ENCODE measurements at places on chromosomes 5 and 9. TPM values are rescaled to one million over a fixed set of nuclear protein-coding genes. Genes with fewer than 3 reads are reported as not detected.

GRCh38 chr5:135243556-135244285 is 155.3 kb downstream of the MACROH2A1 start:
- H3K36me3 ChIP-seq = no peaks in the 10 kb centered on the region
- peaks cover 52% of the 10 kb centered on the region for H3K4me1 ChIP-seq
- DNase-seq = no peak
- H3K27me3 ChIP-seq = no peaks in the 10 kb centered on the region

TXNDC8 gene
- not detected for total RNA-seq

GRCh38 chr5:108730617-108731340 is 16.9 kb upstream of the FER start:
- H3K4me1 ChIP-seq = peaks cover 28% of the 10 kb centered on the region
- DNase-seq = no peak
- no peak overlapping the region for H3K27ac ChIP-seq
- H3K4me3 ChIP-seq = no peak overlapping the region
- H3K27me3 ChIP-seq = no peaks in the 10 kb centered on the region

DNA sequence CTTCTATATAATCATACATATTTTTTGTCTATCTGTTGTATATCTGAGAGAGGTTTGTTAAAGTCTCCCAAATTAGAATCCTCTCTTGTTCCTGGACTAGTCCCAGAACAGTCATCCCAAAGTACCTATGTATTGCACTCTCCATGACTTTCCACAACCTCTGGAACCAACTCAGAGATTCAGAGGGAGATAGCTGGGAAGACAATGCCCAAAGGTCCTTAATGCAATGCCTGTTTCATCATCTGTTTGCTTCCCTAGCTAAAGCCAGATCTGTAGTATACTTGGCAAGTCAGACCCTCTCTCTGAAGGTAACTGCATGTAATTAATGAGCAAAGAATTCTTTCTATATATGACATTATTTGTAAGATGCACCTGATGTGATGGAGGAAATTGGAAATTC is 89.4 kb downstream of the ZNF474 start:
- H3K4me3 ChIP-seq = no peak overlapping the region
- H3K27ac ChIP-seq = no peak overlapping the region
- no peaks in the 10 kb centered on the region for H3K36me3 ChIP-seq
- H3K27me3 ChIP-seq = no peaks in the 10 kb centered on the region

GRCh38 chr5:43485406-43485805 is 1.7 kb upstream of the TMEM267 start:
- peaks cover 13% of the 10 kb centered on the region for H3K4me1 ChIP-seq
- DNase-seq = peak; percentile 27
- peak overlapping the region; percentile 95 for H3K27ac ChIP-seq
- H3K4me3 ChIP-seq = no peak overlapping the region

TRAPPC13 gene
- total RNA-seq = 19.5 TPM

IRX1 gene
- total RNA-seq = 25.9 TPM

ZNF189 gene
- 10.2 TPM for total RNA-seq

DNA sequence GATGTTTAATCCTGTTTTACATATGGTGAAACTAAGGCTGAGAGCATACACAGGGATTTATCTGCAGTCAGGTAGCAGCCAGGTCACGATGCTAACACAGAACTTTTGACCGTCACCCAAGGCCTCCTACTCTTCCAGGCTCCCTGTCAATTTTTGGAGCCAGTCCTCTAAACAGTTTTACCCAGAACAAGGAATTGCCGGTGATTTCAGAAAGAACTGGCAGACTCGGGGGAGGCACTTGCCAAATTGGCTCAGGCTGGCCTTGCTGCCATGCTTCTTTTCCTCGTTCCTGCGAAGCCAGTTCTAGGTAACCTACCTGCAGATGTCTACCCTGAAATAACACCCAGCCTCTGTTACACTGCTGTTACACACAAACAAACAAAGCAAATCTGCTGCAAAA is 21.2 kb downstream of the GRIA1 start:
- H3K27ac ChIP-seq = no peak overlapping the region
- peaks cover 7% of the 10 kb centered on the region for H3K4me1 ChIP-seq
- no peaks in the 10 kb centered on the region for H3K27me3 ChIP-seq
- no peak overlapping the region for H3K4me3 ChIP-seq

- no peak for DNase-seq
Observed at GRCh38 chr9:515665-516064, 301.0 kb downstream of the DOCK8 start.

DNA sequence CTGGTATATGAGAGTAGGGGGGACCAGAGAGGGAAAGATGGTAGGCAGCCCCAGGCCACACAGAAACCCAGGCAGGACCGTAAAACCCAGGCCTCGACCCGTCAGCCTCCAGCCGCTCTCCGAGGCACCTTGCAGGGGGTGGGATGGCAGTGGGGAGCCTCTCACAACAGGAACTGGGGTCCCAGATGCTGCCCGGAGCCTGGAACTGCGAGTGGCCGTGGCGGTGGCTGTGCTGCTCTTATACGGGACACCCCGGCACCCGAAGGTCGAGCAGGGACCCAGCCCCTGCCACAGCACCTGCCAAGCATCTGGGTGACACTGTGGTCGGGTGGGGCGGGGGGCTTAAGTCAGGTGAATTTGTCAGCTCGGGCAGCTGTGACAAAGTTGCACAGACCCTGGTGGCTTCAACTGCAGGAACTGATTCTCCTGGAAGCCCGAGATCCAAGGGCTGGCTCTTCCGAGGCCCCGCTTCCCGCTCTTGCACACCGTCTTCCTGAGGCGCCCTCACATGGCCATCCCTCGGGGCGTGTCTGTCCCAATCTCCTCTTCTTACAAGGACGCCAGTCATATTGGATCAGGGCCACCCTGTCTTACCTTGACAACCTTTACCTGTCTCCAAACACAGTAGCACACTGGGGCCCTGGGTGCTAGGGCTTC is 47.6 kb upstream of the EGFL7 start:
- no peak for DNase-seq
- H3K4me3 ChIP-seq = no peak overlapping the region
- no peaks in the 10 kb centered on the region for H3K36me3 ChIP-seq
- no peak overlapping the region for H3K27ac ChIP-seq
- no peaks in the 10 kb centered on the region for H3K4me1 ChIP-seq

DNA sequence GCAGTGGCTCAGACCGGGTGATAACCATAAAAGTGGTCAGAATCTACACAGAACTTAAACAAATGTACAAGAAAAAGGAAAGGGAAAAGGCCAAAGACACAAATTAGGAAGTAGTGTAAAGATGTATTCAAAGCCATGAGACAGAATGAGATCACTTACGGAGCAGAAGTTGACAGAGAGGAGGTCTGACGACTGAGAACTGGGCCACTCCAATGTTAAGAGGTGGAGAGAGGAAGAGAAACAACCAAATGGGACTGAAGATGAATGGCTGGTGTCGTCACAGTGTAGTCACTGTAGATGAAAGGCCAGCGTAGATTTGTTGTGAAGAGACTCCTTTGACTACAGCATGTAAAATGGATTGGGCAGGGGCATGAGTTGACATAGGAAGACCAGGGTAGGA is 114.4 kb downstream of the DROSHA start:
- peaks cover 22% of the 10 kb centered on the region for H3K36me3 ChIP-seq
- no peaks in the 10 kb centered on the region for H3K27me3 ChIP-seq
- H3K4me3 ChIP-seq = no peak overlapping the region
- H3K27ac ChIP-seq = no peak overlapping the region
- H3K4me1 ChIP-seq = peaks cover 20% of the 10 kb centered on the region

GRCh38 chr5:84634256-84634655 is 249.6 kb upstream of the EDIL3 start:
- no peak for DNase-seq
- H3K27ac ChIP-seq = no peak overlapping the region
- no peaks in the 10 kb centered on the region for H3K27me3 ChIP-seq
- H3K36me3 ChIP-seq = no peaks in the 10 kb centered on the region
- no peaks in the 10 kb centered on the region for H3K4me1 ChIP-seq

FXN gene
- total RNA-seq = 5.6 TPM

GRCh38 chr9:135644631-135645218 is 5.4 kb upstream of the GLT6D1 start:
- H3K27me3 ChIP-seq = no peaks in the 10 kb centered on the region
- H3K4me1 ChIP-seq = no peaks in the 10 kb centered on the region
- no peak for DNase-seq
- H3K27ac ChIP-seq = no peak overlapping the region
- H3K36me3 ChIP-seq = no peaks in the 10 kb centered on the region

DNA sequence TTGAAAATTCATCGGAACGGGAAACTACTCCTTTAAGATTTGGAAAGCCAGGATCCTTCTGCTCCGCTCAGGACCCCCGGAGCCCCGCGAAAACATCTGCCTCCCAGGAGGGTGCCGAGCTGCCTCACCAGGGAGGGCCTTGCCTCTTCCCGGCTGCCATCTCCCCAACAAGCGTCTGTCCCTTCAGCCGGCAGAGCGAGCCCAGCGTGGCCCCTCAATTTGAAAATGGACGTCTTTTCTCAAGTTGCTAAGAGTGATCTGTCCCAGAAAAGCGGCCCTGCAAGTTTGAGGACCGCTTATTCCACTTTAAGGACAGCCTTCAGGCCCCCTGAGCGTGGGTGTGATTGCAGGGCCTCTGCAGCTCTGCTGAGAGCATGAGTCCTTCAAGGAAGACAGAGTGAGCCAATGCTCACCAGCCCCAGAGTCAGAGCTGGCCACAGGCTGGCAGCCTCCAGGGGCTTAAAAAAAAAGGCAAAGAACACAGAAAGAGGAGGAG is 101.3 kb downstream of the PHF2 start:
- H3K36me3 ChIP-seq = no peaks in the 10 kb centered on the region
- no peak overlapping the region for H3K4me3 ChIP-seq
- H3K27ac ChIP-seq = no peak overlapping the region
- no peaks in the 10 kb centered on the region for H3K4me1 ChIP-seq
- no peaks in the 10 kb centered on the region for H3K27me3 ChIP-seq

GRCh38 chr9:124906966-124907365 is 33.9 kb downstream of the GOLGA1 start:
- H3K27me3 ChIP-seq = no peaks in the 10 kb centered on the region
- H3K36me3 ChIP-seq = peaks cover 16% of the 10 kb centered on the region
- no peak for DNase-seq
- H3K27ac ChIP-seq = no peak overlapping the region
- no peak overlapping the region for H3K4me3 ChIP-seq

DNA sequence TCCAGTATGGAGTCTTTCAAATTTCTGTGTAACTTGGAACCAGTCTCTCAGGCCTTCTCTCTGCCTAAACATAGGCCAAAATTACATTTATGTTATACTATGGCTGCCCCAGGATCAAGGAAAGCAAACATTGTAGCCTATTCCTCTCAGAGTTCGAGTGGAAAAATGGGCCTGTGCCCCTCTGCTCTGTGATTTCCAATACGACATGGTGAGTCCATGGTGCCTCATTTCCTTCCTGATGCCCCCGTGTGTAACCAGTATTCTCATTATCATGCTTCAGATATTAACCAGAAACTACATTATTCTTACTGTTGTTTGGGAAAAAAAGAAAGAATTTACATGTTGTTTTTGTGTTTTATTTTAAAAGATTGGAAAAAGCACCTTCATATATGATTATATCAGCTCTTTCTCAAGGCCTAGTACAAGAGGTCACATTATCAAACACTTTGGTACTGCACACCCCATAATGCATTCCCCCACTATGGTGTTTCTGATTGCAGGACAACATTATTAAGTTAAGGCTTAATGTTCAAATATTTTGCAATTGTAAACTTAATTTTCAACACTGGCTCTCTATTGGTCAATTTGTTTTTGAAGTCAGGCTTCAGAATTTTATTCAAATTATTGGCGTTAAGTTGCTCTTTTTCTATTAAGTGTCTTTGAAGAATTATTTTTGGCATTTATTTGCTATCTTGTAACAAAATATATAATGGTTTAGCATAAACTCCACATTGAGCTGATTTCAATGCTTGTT is 151.8 kb upstream of the SLC27A6 start:
- no peak for DNase-seq
- H3K27me3 ChIP-seq = no peaks in the 10 kb centered on the region
- no peaks in the 10 kb centered on the region for H3K4me1 ChIP-seq
- H3K36me3 ChIP-seq = no peaks in the 10 kb centered on the region
- no peak overlapping the region for H3K27ac ChIP-seq

GABRB2 gene
- total RNA-seq = not detected

QRFP gene
- not detected for total RNA-seq

DNA sequence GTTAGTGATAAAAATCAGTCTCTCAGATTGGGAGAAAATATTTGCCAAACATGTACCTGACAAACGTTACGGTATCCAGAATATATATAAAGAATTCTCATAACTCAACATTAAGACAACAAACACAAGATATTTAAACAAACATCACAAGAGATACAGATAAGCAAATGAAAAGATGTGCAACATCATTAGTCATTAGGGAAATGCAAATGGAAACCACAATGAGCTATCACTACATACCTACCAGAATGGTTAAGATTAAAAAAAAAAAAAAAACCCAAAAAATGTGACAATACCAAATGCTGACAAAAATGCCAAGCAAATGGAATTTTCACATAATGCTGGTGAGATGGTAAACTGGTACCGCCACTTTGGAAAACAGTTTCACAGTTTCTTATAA is 15.4 kb downstream of the CERT1 start:
- no peaks in the 10 kb centered on the region for H3K4me1 ChIP-seq
- H3K4me3 ChIP-seq = no peak overlapping the region
- H3K27me3 ChIP-seq = no peaks in the 10 kb centered on the region
- H3K36me3 ChIP-seq = peaks cover 2% of the 10 kb centered on the region

- DNase-seq = no peak
- H3K36me3 ChIP-seq = no peaks in the 10 kb centered on the region
- H3K4me3 ChIP-seq = no peak overlapping the region
- no peaks in the 10 kb centered on the region for H3K4me1 ChIP-seq
Observed at GRCh38 chr9:138071292-138071691, 193.7 kb downstream of the CACNA1B start.

DNA sequence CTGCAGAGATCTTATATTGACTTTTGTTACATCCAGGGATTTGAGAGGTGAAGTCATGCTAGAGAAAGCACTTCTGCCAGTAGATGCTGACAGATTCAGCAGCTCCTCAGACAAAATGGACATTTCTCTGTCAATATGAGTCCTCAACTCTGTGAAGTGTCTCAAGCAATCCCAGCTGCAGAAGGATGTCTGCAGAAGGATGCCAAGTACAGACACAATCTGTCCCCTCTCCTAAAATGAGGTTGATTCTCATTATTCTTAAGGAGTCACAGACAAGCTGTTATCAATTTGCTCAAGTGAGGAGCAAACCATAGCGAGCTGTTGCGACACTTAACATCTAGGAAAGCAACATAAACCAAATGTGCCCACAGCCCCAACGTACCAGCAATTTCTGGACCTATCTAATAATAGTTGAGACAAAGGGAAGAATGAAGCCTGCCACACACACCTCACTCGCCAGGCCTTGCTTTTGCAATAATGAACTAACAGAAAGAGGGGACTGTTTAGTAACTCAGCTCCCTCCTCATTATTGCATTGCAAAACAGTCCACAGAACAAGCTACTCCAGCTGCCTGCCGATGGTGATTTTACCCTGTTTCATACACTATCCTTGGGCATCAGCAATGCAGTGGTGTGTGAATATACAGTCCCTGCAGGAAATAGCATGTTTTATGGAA is 364.2 kb upstream of the PDE4D start:
- H3K36me3 ChIP-seq = no peaks in the 10 kb centered on the region
- H3K27me3 ChIP-seq = 0 out of 2 replicates have a peak, but pooled peaks cover 3% of the 10 kb centered on the region
- DNase-seq = no peak
- H3K27ac ChIP-seq = no peak overlapping the region
- no peak overlapping the region for H3K4me3 ChIP-seq

GRCh38 chr5:73451224-73452130 is 2.9 kb upstream of the FOXD1 start:
- H3K27me3 ChIP-seq = no peaks in the 10 kb centered on the region
- peaks cover 3% of the 10 kb centered on the region for H3K36me3 ChIP-seq
- no peak overlapping the region for H3K27ac ChIP-seq
- H3K4me3 ChIP-seq = peak overlapping the region; percentile 72
- peak; percentile 88 for DNase-seq
- no peaks in the 10 kb centered on the region for H3K4me1 ChIP-seq
